ENCODE measurements at places on chromosomes 3 and 15.

GRCh38 chr15:43487271-43487895 lies 5.6 kb downstream of the TP53BP1 start:
- no peak for DNase-seq

- no peak for DNase-seq
Measured at GRCh38 chr3:129829640-129830039, 63.9 kb downstream of the TMCC1 start.

- DNase-seq, result no peak
Measured at GRCh38 chr3:161406594-161407555, 35.6 kb upstream of the SPTSSB start.

DNA sequence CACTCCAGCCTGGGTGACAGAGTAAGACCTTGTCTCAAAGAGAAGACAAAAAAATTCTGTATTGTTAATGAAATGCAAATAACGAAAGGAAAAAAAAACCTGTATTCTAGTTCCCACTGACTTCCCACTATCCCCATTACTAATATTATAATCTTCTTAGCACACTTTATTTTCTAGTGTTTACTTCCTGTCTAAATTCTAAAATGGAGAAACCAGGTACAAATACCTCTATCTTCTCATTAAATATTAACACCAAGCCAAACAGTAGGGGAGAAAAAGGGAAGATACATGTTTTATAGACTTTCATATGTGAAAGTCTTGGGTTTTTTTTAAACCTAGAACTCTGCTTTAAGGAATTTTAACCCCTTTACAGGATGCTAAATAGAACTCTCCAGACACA lies 55.3 kb upstream of the PLXND1 start:
- no peak for DNase-seq

- DNase-seq, result peak; percentile 38
Measured at GRCh38 chr3:56467108-56467507, 1.2 kb downstream of the ERC2 start.

DNA sequence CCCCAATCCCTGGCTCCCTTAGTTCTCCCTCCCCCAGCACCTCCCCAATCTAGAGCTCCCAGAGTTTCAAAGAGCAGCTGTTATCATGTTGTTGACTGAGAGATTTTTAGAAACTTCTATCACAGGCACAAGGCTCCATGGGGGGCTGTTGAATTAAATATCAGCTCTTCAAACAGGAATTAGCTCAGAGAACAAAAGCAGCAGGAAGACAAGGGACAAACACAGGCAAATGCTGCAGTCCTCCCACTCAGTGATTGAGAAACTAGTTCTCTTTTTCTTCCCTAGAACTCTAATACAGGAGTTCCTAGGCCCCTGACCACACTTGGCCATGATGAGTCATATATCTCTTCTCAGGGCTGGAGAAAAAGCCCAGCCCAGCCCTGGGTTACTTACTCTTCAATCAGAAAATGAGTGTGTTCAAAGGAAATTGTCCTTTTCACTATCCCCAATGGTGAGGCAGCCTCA lies 262.1 kb downstream of the IGSF11 start:
- no peak for DNase-seq

DNA sequence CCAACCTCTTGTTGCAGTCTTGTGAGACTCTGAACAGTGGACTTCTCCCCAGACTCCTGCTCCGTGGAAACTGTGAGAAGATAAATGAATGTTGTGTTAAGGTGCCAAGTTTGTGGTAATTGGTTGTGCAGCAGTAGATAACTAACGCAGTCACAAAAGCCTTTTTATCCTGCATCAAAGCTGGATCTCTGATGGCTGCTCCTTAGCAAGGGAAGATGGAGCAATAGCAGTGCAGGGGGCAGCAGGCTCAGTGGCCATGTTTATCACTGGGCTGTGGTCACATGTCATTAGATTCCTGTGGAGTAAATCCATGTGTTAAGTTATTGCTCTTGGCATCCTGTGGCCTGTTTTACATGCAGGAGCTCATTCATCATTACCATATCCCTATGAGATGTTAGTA lies 13.5 kb downstream of the CMTM7 start:
- no peak for DNase-seq

DNA sequence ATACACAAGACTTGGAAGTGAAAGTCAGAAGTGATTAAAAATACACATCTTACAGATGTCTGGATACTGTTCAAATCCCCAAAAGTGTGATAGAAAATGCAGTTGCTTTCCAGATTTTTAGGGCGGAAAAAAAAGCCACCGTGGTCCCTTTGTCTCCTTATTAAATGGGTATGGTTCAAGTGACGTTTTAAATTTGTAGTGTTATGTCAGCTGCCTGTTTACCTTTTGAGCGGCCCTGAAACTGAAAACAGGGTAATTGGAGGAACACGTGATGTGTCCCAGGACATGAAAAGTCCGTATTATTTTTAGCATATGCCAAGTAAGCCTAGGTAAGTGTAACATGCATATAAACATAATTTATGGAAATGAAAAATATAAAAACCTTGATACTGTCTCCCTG lies 109.0 kb upstream of the PDZRN3 start:
- no peak for DNase-seq

GRCh38 chr15:48064421-48064820 lies 56.4 kb upstream of the SLC24A5 start:
- DNase-seq, result no peak

GRCh38 chr15:63072809-63073277 lies 30.3 kb downstream of the TPM1 start:
- no peak for DNase-seq

DNA sequence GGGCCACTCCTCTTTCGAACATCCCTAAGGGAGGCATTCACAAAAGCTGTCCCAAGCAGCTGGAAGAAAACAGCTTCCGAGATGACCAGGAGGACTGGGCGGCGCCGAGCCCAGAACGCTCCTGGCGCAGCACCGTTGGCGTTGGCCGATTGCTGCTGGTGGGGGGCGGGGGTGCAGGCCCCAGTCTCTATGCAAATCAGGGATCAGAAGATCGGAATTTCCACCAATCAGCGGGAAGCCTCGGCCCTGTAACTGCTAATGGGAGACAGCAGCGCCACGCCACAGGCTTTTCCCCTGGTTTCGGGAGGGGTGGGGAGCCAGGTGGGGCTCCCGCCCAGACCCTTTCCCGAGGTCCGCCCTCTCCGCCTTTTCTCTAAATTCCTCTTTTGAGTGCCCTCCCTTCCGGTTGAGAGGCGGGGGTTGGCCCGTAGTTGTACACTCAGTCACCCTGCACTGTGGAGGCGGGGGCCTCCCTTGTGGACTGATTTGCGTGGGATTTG lies 27.0 kb downstream of the HMCES start:
- DNase-seq, result no peak

DNA sequence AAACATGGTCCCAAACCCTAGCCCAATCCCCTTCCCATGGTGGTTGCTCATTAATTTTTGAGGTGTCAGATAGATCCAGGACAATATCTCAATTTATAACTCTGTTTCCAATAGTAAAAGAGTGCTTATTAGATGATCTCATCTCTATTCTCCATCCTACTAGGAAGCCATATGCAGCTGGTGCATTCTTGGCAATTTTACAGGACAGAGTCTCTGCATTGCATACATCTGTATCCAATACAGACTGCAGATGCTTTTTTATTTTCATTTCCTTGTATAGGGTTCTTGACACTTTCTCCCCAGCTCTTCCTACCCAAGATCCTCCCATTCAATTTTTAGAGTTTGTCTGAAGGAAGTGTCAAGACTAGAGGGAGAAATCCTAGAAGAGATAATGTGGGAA lies 194.8 kb upstream of the DPH6 start:
- no peak for DNase-seq

DNA sequence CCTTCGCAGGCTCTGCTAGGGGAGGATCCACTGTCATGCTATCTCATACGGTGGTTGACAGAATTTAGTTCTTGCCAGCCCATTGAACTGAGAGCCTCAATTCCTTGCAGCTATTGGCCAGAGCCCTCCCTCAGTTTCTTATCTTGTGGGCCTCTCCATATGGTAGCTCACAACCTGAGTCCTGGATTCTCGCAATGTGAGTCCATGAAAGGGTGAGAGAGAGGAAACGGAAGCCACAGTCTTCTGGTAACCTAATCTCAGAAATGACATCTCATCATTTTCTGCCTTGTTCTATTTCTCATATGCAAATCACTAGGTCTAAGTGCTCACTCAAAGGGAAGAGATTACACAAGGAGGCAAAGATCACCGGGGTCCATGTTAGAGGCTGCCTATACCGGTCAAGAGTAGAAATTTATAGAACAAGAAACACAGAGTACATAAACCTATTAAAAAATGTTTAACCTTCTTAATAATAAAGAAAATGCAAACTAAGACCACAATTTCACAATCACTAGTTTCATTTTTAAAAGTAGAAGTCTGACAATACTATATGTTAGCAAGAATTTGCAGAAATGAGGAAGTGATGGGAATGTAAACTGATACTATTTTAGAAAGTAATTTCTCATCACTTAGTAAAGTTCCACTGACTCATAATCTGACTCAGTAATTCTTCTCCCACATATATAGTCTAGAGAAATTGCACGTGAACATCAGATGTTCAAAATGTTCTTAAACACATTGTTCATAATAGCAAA lies 378.4 kb upstream of the AGTR1 start:
- DNase-seq, result no peak

DNA sequence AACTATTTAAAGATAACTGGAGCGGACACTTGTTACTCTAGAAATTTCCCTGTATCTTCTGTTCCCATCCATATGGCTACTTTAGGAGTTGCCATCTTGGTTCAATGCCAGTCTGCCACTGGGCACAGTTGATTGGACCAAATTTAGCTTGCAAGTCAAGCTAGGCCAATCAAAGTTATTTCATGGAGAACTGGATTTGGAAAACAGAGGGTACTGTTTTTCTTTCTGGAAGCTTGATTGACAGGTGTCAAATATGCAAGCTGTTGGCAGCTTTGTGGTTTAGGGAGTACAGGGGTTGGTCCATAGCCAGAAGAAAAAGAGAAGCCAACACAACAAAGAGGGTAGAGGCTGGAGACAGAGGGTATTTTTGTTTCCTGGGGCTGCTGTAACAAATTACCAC lies 33.4 kb upstream of the KLHL25 start:
- DNase-seq, result no peak

GRCh38 chr3:99976584-99976983 lies 137.7 kb downstream of the FILIP1L start:
- DNase-seq, result no peak

GRCh38 chr3:169591159-169591951 lies 72.2 kb downstream of the MECOM start:
- no peak for DNase-seq

GRCh38 chr3:17149076-17149475 lies 264.3 kb downstream of the PLCL2 start:
- DNase-seq, result no peak

- DNase-seq, result no peak
Measured at GRCh38 chr15:38377636-38378035, 76.3 kb upstream of the FAM98B start.

DNA sequence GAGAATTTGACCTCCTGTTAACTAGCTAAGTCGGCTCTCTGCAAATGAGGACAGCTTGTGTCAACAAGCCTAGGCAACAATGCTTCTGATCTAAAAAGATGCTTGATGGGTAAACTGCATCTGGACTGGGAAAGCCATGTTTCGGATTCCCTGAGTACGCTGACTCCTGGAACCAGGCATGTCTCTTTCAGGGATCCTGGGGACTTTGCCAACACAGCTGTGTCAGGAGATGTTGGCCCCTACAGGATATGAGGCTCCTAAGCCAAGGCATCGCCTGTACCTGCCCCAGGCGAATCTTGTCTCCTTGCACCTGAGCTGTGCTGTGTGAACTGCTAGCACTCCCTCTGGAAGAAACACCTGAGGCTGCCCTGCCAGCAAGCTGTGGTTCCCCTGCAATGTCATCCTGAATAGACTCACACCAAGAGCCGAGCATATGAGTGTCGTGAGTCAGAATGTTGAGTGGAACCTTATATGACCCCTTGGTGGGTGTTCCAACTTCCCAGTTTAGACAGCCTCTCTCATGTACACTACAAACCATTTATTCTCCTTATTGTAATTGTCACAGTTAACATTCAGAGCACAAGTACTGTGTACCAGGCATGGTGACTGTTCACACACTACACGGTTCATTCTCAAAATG lies 17.0 kb downstream of the EOGT start:
- no peak for DNase-seq

All from stimulated activated CD8-positive, alpha-beta memory T cell treated with anti-CD3 and anti-CD28 coated beads, Interleukin-15, amount 100 ng/mL, for 48 hours (primary cell).